Muscle of back (tissue), 13 donors: ENCODE measurements at places on chromosomes 4 and X.
A peak's percentile ranks its signal among the peaks of the same experiment; 100 is the strongest.

DNA sequence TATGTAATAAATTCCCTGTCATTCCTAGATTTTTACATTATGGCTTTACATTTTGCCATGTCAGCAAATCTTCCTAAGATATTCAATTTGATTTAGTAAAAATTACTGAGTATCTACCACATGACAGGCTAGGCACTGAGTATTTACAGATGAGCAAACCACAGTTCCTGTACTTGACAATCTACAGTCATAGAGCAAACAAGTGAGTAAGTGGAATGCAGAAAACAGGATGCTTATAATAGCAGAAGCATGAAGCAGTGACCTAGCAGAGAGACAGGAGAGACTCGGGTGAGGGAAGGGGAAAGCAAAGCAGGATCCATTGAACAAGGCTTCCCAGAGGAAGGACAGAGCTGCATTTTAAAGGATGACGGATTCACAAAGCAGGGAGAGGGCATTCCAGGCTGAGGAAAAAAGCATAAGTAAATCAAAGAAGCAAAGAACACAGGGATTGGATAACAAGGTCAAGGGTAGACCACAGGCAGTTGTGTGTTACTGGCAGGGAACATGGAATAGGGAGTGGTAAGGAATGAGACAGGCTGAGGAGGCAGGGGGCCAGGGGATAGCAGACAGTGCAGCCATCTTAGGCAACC is 124.7 kb upstream of the C1QTNF7 start:
- DNase-seq, result no peak

GRCh38 chr4:128501239-128501638 is 213.6 kb upstream of the PGRMC2 start:
- DNase-seq, result no peak

DNA sequence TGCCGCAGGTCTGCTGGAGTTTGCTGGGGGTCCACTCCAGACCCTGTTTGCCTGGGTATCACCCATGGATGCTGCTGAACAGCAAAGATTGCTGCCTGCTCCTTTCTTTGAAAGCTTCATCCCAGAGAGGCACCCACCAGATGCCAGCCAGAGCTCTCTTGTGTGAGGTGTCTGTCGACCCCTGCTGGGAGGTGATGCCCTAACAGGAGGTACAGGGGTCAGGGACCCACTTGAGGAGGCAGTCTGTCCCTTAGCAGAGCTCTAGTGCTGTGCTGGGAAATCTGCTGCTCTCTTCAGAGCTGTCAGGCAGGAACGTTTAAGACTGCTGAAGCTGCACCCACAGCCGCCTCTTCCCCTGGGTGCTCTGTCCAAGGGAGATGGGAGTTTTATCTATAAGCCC is 162.7 kb downstream of the NAF1 start:
- DNase-seq, result no peak

GRCh38 chr4:147056940-147057610 is 111.4 kb upstream of the TTC29 start:
- DNase-seq, result peak; percentile 31

- DNase-seq, result no peak
These were observed 48.9 kb upstream of the FAM47B start for GRCh38 chrX:34893741-34894140.
